ENCODE measurements at places on chromosomes 5 and 9.

GRCh38 chr9:99544526-99544925 is 277.2 kb upstream of the NR4A3 start:
- no peak for DNase-seq

GRCh38 chr9:110765926-110766325 is 97.3 kb downstream of the MUSK start:
- no peak for DNase-seq

DNA sequence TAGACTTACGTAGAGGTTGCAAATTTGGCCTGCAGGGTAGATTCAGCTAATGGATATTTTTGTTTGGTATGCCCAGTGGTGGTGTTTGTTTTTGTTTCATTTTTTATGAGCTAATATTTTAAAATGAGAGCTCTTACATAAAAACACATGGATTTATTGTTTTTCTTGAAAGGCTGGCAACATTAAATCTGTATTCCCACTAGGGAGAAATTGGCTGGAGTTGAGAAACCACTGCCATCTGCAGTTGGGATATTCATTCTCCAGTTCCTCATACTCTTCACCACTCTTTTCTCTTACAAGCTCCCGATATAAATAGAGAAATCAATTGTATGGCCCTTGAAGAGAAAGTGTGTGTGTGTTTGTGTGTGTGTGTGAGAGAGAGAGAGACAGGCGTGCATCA is 143.3 kb downstream of the ALDH1A1 start:
- peak; percentile 10 for DNase-seq

DNA sequence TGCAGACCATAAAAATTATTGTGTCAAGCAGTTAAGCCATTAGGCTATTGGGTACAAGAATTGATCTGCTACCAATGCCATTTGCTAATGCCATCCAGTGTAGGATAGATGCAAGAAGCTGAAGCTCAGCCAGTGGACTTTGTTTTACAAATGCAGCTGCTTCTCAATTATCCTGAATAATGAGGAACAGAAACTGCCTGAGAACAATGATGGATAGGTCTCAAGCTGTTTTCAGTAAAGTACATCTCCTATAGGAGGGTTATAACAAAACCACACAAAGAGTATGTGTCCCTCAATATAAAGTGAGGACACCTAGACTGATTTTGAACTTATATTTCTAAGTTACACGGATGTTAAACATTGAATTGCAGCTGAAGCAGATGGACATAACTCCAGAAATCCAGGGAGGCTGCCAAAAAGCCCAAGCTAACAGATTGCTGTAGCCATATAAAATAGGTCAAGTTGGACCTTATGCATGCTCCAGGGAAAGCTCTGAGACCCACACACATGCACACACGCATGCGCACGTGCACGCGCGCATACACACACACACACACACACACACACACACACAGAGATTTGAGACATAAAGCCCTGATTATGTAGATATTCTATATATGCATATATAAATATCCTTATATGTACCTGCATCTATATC is 482.7 kb upstream of the CD180 start:
- DNase-seq = no peak

GRCh38 chr5:50855001-50855400 is 188.6 kb downstream of the PARP8 start:
- DNase-seq = no peak

- no peak for DNase-seq
Measured at GRCh38 chr5:25439025-25439424, 794.2 kb upstream of the CDH10 start.

All from NCI-H2081 (cell line).